ENCODE measurements at places on chromosomes 7 and 10. TPM values are rescaled to one million over a fixed set of nuclear protein-coding genes. Genes with fewer than 3 reads are reported as not detected.

DNA sequence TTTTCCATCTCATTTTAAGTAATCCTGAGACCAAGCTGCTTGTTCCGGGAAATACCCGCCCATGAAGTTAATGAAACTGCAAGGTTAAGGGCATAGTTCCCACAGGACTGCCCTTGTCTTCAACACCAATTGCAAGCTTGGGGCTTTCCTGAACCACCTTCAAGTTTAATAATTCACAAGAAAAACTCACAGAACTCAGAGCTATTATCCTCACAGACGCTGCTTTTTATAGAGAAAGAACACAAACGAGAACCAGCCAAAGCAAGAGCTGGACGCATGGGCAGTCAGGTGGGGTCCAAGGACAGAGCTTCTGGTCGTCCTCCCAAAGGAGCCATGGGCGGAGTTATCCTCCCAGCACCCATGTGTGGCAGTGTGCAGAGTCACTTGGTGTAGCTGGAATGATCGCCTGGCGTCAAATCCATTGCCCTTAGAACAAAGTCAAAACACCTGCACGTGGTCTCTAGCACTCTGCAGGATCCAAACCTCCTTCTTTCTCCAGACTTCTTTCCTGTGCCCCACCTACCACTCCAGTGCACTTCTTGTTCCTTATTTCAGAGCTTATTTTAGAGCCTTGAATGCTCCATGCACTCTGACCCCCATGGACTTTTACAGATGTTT lies 56.7 kb downstream of the SNX10 start:
- DNase-seq, result no peak

Gene IDI2
- not detected for total RNA-seq

- DNase-seq, result no peak
Observed at GRCh38 chr7:159019111-159019510, 125.6 kb downstream of the VIPR2 start.

Gene SPDYE9
- not detected for total RNA-seq

DNA sequence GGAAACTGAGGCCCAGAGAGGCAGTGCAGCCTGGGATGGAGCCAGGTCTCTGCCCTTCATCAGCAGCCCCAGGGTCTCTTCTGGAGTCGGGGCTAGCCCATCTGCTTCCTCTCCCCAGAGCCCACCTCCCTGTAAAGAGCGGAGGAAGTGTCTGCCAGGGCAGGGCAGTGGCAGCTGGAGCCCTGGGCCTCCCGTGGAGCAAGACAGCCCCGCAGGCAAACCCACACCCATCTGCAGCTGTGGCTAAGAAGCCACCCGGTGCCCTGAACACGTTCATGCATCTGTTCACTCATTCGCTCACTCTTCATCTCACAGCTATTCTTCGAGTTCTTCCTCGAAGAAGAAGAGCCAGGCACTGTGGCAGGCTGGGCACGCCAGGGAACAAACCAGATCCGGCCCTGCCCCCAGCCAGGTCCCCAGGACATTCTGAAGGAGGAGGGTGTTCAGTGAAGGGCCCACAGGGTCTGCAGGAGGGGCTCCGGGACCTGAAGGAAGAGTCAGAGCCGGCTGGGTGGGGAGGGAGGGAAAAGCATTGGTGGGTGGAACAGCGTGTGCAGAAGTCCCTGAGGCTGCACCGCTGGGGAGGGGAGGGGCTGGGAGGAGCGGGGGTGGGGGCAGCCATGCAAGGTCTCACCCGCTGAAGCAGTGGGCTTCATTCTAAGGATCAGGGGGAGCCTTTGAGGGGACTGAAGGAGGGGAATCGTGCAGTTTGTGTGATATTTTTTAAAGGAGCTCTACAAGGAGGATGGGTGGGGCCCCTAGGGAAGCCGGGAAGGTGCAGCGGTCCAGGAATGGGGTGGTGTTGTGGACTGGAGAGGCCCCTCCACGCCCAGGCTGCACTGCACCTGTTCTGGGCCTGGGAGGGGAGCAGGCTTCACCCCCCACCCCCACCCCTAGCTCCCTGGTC lies 99.1 kb downstream of the UNCX start:
- no peak for DNase-seq

- DNase-seq, result no peak
Observed at GRCh38 chr7:111633878-111634277, 71.6 kb upstream of the IMMP2L start.

Gene TMEM184A
- 0.31 TPM for total RNA-seq

GRCh38 chr7:64494912-64495461 lies 67.9 kb downstream of the ZNF680 start:
- peak; percentile 20 for DNase-seq

- DNase-seq, result no peak
Observed at GRCh38 chr7:20393616-20394015, 62.9 kb downstream of the ITGB8 start.

GRCh38 chr7:3504384-3504783 lies 203.3 kb downstream of the SDK1 start:
- no peak for DNase-seq

DNA sequence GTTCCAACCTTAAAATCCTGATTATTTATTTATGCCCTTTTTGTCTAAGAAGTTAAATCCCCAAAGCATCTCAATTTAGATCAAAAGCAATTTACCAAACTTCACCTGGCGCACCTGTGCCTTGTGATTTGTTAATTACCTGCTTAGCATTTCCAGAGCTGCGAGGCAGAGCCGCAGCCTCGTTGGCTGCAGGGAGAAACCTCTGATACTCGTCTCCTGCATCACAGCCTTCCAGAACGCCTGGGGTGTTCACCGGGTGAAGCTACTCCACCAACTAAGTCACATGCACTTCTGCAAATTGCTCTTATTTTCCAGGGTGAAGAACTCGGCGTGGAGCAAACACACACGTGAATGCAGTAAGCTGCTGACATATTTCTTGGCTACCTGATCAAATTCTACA lies 198.1 kb upstream of the RNF32 start:
- no peak for DNase-seq

DNA sequence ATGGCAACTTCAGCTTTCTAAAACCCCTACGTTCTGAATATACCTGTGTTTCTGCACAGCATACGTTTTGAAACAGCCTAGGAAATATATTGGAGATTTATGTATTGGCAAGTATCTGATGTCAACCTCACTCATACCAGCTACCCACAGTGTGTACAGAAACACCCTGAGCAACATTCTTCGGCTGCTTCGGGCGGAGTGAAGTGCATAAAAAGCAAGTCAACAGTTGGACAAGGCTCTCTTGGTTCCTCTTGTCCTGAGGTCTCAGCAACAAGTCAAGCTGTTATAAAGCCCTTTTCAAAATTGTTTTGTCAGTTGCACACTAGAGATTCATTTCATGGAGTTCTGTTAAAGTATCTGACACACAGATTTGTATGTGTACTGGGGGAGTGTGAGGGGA lies 40.0 kb upstream of the PAPSS2 start:
- DNase-seq, result no peak

GRCh38 chr10:73206385-73206784 lies 38.5 kb downstream of the FAM149B1 start:
- no peak for DNase-seq

- no peak for DNase-seq
Observed at GRCh38 chr7:120724955-120725354, 133.0 kb downstream of the TSPAN12 start.

DNA sequence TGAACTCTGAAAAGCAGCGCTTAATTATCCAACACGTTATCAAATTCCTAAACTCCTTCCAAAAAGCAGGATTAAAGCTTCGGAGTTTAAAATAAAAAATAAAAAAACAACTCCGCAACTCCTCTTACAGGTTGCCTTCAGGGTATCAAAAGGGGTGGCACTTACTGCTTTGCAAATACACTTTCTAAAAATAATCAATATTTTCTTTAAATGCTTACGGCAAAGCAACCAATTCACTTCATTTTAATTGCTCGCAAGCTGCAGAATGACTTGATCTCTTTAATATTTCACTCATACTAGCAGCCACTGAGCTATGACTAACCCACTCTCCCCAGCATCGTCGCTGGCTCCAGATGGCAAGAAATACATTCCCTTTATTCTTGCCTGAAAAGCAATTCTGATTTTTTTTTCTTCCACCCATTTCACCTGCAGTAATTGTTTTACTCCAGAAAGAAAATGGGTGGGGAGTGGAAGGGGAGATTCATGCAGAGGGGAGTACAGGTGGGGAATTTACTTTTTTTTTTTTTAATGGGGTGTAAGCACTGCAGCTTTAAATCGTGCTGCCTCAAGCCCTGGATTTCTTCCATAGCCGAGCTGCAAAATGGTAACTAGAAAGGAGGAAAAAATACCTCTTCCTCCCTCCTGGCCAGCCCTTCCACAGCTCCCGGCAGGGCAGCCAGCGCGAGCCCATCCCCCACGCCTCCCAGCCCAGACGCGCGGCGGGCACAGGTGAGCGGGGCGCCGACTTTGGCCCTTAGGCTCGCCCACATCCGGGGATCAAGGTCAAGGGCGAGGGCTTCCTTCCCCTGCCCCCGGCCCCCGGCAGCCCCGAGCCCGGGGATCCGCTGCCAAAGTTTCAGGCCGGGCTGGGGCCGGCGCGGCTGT lies 54.2 kb upstream of the FHIP2A start:
- peak; percentile 42 for DNase-seq

Gene DNAJB12
- total RNA-seq, result 33.4 TPM

DNA sequence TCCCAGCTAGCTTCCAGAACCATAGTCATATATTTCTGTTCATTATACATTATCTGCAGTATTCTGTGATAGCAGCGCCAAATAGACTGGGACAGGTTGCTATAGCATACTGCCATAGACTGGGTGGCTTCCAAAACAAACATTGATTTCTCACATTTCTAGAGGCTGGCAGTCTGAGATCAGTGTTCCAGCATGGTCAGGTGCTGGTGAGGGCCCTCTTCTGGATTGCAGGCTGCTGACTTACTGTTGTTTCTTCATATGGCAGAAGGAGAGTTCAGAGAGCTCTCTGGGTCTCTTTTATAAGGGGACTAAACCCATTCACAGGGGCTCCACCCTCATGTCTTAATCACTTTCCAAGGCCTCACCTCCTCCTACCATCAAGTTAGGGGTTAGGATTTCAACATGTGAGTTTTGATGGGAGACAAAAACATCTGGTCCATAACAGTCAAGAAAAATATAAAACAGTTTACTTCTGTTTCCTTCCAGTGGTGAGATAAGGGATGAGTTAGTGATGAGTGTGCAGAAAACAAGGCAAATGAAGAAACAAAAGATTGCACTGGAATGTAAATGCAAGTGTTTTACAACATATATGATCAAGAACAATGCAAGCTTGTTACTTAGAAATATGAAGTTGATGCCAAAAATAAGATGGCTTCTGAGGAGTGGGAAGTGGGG lies 399.0 kb upstream of the C7orf33 start:
- DNase-seq, result no peak

DNA sequence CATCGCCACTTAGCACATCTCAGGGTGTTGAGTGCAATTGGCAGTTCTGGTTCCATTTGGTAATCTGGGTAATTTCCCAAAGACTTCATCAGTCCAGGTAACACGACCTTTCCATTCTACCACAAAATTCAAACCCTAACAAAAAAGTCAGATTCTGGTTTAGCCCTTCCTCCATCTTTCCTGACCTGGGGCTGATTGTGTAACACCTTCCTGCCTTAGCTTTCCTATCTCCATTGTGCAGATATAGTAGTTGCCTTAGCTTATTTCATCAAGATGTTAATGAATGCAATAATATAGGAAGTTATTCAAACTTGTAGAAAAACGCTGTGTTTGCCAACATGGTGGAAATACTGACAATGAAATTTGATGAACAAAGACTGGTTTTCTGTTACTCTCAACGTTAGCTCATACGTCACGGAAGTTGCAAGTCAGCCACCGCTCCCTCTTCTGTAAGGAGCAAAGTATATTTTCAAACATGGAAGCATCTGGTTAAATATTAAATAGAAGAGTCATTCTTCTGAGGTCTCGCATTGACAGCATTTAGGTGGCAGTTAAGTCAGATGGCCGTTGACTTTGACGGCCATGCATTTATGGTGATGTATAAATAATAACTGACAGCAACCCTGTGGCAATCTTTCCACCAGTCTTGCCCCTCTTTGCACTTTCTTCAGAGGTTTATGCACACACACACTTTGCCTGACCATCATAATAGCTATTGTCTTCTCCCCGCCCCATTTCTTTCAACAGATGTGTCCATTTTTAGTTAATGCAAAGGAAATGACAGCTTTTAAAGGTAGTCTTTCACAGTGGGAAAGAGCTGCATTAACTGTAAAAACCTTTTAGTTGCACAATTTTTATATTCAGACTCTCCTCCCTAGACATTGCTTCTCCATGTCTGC lies 205.1 kb upstream of the BMPER start:
- no peak for DNase-seq

DNA sequence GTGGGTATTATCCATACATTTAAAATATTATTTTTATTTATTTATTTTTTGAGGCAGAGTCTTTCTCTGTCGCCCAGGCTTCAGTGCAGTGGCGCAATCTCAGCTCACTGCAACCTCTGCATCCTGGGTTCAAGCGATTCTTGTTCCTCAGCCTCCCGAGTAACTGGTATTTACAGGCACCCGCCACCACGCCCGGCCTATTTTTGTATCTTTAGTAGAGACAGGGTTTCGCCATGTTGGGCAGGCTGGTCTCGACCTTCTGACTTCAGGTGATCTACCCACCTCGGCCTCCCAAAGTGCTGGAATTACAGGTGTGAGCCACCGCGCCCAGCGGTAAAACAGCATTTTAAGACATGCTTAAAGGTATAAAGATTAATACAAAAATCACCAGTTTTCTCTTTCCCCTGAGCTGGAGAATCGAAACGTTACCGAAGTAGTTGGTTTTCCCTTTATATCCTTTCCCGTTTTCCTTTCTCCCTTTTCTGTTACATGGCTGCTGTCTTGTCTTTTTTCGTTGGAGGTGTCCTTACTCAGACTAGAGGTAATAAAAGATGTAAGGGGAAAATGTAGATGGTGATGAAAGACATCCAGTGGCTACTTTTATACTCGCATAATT lies 1.7 kb downstream of the ARL5B start:
- DNase-seq, result no peak

GRCh38 chr7:93944673-93945072 lies 23.1 kb downstream of the GNG11 start:
- DNase-seq, result no peak

DNA sequence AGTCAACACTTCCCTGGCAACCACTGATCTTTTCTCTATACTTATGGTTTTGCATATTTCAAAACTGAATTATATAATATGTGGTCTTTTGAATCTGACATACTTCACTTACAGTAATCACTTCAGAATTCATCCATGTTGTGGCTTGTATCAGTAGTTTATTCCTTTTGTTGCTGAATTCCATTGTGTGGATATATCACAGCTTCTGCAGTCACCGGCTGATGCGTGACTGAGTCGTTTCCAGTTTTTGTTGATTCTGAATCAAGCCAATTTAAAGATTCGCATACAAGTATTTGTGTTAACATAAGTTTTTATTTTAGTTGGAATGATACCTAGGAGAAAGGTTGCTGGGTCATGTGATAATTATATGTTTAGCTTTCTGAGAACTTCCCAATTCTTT lies 672.5 kb upstream of the ANKRD30A start:
- DNase-seq, result no peak

- DNase-seq, result peak; percentile 7
Observed at GRCh38 chr7:5223646-5224340, 33.8 kb downstream of the WIPI2 start.

GRCh38 chr7:100516135-100516812 lies 22.7 kb upstream of the AGFG2 start:
- DNase-seq, result peak; percentile 31

Gene ADCY1
- total RNA-seq, result 7.4 TPM

- DNase-seq, result no peak
Observed at GRCh38 chr7:88072715-88073055, 138.6 kb downstream of the ADAM22 start.
